ENCODE measurements at places on chromosomes 13 and 19.

- DNase-seq: no peak
Measured at GRCh38 chr13:31793246-31793645, 53.9 kb downstream of the RXFP2 start.

GRCh38 chr19:30924069-30924636 lies 425.1 kb downstream of the TSHZ3 start:
- no peak for DNase-seq

DNA sequence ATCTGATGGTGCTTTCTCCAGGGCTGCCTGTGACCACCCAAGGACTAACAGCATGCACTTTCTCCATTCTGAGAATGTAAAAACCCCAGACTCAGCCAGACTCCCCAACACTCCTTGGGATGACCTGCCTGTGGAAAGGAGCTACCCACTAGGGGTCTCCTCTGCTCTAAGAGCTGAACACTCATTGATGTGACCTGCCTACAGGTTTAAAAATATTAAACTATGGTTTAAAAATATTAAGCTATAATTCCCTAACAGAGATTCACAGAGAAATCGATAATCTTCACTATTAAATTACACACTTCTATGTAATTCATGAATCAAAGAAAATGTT lies 696.2 kb upstream of the SLITRK5 start:
- DNase-seq: no peak

- no peak for DNase-seq
Measured at GRCh38 chr19:5632657-5633056, 9.8 kb downstream of the SAFB start.

- DNase-seq: no peak
Measured at GRCh38 chr13:65054277-65054676, 2175.9 kb downstream of the PCDH9 start.

GRCh38 chr13:21619633-21620220 lies 15.8 kb upstream of the MICU2 start:
- DNase-seq: no peak

DNA sequence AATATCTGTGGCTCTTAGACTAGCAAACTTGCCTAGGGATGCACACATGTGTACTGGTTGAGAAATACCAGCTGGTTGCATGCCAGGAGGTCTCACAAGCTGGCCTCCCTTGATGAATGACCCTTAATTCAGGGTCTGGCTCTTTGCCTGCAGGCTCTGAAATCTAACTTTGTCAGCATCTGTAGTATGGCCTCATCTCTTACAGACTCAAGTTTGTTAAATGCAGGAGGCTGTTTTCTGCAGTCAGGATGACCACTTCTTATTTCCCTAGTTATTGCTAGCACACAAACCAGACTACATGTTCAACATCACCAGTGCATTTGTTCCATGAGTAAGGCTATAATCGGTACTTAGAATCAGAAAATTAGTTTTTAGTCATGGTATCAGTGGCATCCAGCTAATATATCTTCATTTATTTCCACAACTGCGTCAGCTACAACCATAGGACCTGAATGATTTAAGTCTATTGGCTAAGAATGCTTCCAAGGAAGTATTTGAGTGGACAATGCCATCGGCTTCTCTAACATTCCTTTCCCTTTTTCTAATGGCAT lies 23.3 kb upstream of the POSTN start:
- DNase-seq: no peak

GRCh38 chr13:105340061-105340606 lies 1195.3 kb downstream of the EFNB2 start:
- no peak for DNase-seq

DNA sequence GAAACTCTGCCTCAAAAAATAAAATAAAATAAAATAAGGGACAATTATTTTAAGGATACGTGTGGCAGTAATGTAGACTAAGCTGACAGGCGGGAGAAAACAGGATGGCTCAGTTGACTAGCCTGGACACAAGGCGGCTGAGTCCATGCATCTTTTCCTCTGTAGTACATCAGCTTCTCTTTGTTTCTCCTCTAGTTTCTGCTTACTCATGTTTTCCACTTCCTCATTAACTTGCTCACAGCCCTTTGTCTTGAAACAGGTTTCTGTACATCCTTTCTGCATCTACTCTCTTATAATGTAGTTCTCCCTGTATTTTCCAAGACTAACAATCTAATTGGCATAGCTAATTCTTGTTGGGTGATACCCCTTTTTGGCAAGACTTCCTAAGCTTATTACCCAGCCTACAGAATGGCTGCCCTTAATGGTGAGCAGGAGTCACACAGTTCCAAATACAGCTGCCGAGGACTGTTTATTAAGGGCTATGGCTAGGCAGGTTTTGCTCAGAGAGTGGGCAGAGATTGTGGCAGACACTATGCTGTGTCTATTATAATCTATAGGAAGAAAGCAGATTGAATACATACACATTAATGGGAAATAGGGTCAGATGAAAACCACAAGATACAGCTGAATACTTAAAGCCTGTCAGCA lies 58.7 kb upstream of the KLF5 start:
- peak; percentile 81 for DNase-seq

DNA sequence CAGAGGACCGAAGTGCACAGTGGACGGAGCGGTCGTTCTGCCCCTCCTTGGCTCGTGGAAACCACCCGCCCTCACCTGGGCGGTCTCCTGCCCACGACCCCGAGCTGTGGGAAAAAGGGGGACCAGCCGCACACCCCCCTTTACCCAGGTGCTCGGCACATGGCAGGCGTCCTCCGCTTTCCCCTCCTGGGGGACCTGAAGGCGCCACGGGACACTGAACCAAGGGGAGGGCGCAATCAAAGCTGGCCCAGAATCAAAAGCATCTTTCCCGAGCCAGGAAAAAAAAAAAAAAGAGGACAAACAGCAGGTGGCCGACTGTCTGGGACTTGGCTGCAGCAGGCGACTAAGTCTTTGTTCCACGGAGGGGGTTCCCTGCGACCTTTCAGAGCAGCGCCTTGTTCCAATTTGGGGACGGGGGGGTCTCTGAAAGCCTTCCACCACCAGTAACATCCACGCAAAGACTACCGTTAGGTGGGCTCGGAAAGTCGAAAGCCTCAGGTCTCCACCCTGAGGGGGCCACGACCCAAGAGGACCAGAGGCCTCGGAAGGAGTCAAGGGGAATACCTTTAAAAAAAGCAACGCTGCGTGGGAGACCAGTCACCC lies 1.1 kb downstream of the MBD3 start:
- DNase-seq: no peak

- no peak for DNase-seq
Measured at GRCh38 chr13:98508685-98509084, 68.2 kb downstream of the STK24 start.

GRCh38 chr13:51746802-51747201 lies 57.2 kb downstream of the DHRS12 start:
- no peak for DNase-seq

DNA sequence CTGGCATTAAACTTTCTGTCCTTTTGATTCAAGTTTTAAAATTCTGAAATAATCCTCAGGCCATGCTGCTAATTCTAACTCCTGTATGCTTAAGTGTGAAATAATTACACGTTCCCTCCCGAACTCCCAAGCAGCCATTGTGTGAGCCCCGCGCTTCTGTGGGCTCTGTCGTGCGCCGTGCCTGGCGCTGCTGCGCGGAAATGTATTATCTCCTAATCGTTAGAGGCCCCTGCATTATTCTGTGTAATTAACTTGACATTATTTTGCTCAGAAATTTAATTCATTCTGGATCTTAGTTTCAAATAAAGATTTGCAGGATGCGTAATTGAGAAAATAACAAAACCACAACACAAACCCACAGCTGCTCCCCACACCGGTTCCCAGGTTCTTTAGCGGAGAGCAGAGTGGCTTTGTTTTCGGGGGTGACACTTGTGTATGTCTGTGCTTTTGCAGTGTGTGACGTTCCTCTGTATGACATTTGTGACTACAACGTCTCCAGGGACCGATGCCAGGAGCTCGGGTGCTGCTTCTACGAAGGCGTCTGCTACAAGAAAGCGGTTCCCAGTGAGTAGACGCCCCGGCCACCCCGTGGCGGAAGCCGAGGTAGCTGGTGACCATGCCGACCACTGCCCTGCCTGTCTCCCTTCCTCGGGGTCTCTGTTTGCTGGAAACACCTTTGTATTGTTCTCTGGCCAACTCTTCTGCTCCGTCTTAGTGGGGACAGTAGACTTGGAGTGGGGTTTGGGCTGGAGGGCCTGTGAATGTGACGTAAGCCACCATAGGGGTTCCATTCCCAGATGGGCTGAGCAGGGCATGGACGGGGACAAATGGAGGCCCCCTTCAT lies 7.5 kb downstream of the TEX29 start:
- DNase-seq: no peak

DNA sequence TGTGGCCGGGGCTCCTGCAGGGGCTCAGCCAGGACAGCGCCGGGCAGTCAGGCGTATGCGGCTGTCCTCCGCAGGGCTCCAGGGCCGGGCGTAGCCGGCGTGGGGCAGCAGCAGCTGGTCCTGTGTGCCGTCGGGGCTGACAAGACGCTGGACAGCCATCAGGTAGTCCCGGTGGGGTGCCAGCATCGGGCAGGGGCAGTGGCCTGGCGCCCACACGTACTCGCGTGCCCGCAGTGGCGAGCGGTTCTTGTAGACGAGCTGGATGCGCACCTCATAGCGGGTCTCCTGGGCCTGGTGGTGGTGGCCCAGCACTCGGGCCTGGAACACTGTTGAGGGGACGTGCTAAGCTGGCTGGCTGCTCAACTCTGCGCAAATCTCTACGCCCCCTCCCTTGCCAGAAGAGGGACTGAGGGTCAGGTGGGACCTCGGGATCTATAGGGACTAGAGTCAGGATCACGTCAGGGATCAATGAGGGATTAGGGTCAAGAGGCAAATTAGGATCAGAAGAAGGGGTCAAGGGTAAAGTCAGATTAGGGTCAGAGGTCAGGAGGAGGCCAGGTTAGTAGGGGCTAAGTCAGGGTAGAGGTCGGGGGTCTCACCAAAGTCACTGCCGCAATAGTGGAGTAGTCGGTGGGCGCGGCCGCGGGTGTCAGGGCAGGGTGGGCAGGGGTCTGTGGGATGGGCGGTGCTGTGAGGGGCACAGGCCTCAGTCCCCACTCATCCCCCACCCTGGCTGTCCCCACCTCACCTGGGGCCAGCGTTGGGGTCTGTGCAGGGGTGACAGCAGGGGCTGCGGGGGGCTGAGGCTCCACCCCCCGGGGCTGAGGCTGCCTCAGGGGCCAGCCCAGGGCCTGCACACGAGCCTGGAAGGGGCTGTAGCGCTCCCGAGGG lies 6.6 kb downstream of the ADAMTSL5 start:
- no peak for DNase-seq

DNA sequence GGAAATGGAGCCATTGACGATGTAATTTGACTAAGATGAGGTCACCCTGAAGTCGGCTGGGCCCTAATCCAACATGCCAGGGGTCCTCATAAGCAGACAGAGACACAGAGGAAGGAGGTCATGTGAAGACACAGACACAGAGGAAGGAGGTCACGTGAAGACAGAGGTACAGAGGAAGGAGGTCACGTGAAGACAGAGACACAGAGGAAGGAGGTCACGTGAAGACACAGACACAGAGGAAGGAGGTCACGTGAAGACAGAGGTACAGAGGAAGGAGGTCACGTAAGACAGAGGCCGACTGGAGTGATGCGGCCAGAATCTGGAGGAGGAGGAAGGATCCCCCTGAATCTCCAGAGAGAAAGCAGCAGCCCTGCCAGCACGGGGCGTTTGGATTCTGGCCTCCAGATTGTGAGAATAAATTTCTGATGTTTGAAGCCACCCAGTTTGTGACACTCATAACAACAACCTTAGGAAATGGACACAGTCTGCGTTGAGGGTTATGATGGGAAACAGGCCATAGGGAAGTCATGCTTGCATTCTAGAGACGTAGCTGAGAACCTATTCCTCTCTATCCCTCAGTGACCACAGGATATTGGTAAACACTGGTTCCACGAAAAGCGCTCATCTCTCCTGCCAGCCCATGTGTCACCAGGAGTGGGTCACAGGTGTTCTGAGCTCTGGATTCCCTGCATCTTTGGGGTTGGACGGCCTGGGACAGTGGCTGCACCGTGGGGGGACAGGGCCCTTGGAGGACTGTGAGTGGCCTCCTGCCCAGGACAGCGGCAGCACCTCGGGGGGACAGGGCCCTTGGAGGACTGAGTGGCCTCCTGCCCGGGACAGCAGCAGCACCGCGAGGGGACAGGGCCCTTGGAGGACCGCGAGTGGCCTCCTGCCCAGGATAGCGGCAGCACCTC lies 108.5 kb downstream of the SOX1 start:
- no peak for DNase-seq

GRCh38 chr19:29515706-29516357 lies 10.0 kb upstream of the VSTM2B start:
- DNase-seq: no peak

DNA sequence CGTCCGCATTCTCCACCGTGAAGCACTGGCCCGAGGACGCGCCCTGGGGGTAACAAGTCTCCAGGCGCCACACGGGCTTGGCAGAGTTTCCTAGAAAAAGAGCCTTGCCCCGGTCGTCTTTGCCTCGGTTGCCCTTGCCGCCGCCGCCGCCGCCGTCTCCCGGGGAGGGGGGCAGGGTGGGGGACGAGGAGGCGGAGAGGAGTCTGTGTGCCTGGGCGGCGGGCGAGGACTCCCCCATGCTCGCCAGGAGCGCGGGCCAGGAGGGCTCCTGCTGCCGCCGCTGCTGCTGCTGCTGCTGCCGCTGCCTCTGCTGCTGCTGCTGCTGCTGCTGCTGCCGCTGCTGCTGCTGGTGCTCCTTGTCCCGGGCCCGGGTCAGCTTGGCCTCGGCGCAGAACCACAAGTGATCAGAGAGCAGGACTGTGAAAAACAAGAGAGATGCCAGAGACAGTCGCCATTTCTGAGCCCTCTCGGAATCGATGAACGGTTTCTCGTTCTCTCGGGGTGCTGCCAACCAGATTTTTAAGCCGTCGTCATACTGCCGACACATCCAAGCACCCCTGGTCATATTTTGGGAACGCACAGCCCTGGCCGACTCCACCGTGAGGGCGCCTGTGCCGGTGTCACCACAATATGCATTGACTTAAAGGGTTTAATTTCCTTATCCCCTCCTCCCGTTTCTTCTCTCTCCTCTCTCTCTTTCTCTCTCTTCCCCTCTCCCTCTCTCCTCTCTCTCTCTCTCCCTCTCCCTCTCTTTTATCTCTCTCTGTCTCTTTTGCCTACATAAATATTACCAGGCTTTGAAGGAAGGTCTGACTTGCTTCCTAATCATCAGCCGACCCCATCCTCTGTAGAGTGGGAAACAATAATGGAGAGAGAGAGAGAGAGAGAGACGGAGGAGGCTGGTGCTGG lies 349.1 kb downstream of the LIG4 start:
- no peak for DNase-seq

- DNase-seq: no peak
Measured at GRCh38 chr13:44403461-44404056, 29.9 kb downstream of the SERP2 start.

DNA sequence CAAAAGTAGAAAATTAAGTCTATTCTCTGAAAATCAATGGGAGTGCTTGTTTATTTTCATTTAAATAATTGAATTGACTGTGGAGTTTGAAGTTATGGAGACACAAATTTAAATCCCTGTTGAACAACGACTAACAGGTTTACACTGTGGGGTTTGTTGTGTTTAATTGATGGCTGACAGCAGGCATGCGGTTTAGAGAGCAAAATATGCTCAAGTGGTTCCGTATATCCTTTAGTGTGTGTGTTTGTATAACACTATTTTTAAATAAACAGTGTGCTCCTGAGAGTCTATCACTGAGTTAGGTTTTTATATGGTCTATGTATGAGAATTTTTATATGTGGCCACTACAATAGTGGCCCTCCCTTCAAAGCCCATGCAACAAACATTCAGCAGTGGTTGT lies 332.0 kb downstream of the GPC6 start:
- DNase-seq: no peak
